Stimulated activated CD4-positive, alpha-beta T cell treated with anti-CD3 and anti-CD28 coated beads, Interleukin-1b, Interleukin-23, amount 100 ng/mL, for 1 hour (primary cell): ENCODE measurements at places on chromosomes 2 and 18.

- no peak for DNase-seq
Measured at GRCh38 chr2:239465017-239466001, 64.5 kb upstream of the HDAC4 start.

DNA sequence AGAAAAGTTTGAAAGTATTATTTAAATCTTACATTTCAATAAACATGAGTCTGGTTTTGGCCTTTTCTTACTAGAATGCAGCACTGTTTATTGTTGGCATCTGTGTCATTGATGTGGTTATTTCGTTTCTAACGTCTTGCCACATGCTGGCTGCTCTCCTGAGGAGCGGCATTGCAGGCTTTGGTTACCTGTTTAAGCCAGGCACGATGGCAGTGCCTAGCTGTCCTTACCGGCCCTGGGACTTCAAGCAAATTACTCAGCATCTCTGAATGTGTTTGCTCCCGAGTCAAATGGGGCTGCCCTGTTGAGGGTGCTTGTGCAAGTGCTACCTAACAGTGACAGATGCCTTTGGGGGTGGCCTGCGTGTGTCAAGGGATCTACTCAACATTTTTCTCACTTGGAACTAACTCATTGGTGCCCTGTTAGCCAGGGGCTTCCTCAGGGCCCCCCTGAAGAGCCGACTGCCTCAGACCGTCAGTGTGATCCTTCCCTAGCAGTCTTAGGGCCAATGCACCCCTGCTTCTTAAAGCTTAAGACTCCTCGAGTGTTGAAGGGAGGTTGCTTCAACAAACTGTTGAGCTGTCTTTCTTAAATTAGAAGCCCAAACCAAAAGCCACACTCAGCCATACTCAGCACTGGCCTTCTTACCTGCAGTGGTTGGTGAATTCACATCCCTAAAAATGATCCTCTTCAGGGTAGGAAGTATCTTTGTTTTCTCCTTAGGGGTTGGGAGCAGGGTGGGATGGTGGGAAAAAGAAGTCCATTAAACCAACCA lies 151.5 kb downstream of the NCK2 start:
- DNase-seq = no peak

DNA sequence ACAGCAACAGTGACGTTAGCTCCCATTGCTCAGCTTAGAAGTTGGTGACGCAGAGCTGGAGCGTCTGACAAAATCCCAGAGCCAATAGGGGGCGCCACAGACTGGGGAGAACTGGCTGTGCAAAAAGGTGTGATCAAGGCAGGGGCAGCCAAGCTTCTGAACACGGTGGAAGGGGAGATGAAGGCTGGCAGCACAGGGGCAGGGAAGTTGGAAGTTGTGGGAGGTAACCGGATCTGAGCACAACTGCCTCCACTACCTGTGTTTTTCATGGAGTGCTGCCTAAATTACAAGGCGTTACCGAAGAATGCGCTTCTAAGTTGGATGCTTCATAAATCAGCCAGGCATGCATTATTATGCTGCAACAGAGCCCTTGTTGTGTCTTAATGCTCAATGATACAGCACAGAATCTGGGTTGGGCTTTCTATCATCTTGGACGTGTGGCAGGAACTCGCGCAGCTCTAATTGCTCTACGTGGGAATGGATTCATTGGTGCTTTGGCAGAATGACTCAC lies 370.0 kb downstream of the SLC4A3 start:
- no peak for DNase-seq

GRCh38 chr18:34760444-34760843 lies 50.3 kb downstream of the DTNA start:
- DNase-seq = no peak

- no peak for DNase-seq
Measured at GRCh38 chr2:17915811-17916518, 37.5 kb downstream of the KCNS3 start.
